Activated T-cell treated with anti-CD3 and anti-CD28 coated beads for 48 hours (primary cell): ENCODE measurements at places on chromosomes 11 and 22.

DNA sequence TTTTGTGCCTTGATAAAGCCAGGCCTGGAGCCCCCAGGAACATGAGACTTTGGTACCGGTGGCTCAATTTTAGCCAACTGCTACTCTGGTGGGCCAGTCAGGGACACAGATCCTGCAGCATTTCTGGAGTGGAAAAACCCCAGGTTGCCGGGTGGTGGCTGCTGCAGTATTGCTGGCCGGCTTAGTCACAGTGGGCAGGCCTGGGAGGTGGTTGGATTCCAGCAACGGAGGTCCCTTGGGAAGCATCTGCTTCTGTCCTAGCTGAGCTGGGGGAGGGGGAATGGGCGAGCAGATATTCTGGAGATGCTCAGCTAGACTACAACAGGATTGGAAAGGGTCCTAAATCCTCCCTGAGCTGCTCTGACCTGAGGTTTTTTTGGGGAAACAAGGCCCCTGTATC is 31.6 kb upstream of the ACCSL start:
- DNase-seq, result no peak

GRCh38 chr11:103872748-103873147 is 163.7 kb upstream of the DDI1 start:
- DNase-seq, result no peak

DNA sequence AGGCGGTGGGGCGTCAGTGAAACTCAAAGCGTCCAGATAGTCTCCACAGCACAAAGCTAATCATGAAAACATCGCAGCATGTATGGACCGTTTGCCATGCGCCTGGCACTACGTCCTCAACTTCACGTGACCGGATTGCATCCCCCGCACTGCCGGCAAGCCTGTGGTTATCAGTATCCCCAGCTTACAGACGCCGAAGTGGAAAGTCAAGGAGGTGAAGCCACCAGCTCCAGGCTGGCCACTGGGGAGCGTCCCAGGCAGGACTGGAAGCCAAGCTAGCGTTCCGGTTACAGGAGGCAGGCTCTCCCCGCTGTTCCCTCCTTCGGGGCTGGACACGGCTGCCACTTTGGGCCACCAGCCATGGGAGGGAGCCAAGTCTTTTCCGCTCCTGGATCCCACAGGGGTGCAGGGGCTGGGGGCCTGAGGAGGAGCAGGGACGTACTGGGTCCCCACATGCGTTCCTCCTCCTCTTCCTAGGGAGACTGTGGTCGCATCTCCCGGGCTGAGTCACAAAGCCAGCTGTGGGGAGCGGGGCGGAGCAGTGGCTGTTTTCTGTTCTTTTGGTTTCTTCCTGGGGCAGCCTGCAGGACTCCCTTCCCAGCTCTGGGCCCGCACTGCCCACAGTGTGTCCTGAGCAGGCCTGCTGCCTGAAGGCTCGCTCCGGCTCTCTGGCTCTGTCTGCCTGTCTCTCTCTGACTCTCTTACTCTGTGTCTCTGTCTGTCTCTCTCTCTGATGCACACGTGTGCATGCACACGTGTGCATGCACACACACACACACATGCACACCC is 4.3 kb upstream of the OSBPL5 start:
- DNase-seq, result peak; percentile 30

DNA sequence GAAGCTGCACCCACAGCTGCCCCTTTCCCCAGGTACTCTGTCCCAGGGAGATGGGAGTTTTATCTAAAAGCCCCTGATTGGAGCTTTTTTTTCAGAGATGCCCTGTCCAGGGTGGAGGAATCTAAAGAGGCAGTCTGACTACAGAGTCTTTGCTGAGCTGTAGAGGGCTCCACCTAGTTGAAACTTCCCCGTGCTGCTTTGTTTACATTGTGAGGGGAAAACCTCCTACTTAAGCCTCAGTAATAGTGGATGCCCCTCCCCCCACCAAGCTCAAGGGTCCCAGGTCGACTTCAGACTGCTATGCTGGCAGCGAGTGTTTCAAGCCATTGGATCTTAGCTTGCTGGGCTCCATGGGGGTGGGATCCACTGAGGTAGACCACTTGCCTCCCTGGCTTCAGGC is 470.1 kb upstream of the LARGE1 start:
- no peak for DNase-seq

DNA sequence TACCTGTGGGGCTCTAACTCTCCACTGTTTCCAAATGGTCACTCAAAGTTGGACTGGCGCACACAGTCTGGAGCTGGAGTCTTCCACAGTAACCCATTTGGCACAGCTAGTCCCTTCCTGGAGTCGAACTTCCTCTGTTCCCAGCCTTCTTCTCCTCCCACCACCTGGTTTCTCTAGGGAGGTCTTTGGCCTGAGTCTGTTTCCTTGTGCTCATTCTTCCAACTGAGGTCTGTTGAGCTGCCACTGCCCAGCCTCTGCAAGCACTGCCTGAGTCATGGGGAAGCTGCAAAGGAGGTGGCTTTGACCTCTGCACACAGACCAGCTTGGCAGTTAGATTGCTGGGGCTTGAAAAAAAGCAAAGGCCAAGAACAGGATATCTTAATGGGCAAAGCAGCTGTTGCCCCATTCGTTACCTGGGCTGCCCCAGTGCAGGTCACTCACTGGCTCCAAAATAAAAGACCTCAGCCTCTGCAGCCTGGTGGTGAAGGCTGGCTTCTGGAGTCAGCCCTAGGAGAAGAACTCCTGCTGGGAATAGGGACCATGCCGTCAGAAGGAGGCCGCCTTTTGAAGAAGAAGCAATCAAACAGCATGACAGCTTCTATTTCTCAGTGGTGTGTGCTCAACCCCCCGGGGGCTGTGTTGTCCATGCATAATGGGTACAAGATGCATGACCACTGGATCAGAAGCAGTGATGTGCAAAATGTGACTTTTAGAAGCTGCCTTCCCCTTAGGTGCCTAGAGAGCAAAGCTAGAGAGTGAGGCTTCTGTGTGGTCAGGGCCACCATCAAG is 3.0 kb downstream of the ADAMTS15 start:
- no peak for DNase-seq
